Urothelium cell line (cell line): ENCODE measurements at places on chromosomes 13 and 19.

- no peak for DNase-seq
These were observed 770.8 kb upstream of the SLITRK6 start for GRCh38 chr13:86569974-86570373.

- peak; percentile 84 for DNase-seq
These were observed 48.7 kb downstream of the LYL1 start for GRCh38 chr19:13053761-13054625.

- no peak for DNase-seq
These were observed 433.7 kb downstream of the DIAPH3 start for GRCh38 chr13:59730026-59730425.

DNA sequence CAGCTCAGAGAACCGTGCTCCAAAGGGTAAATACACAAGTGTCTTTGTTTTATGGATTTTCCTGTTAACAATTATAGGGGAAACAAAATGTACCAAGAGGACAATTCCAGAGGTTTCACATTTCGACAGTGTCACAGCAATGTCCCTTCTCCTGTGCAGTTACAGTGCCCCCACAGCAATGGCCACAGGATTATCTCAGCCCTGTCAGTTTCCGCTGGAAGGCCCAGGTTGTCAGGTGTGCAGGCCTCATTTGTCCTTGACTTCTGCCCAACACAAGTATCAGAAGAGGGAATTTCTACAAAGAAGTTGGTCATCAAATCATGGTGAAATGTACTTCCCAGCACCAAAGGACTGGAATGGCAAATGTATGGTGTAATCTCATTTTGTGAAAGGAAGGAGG is 11.2 kb upstream of the N4BP2L2 start:
- no peak for DNase-seq
